ENCODE measurements at places on chromosomes 11 and 22.
A peak's percentile ranks its signal among the peaks of the same experiment; 100 is the strongest.

DNA sequence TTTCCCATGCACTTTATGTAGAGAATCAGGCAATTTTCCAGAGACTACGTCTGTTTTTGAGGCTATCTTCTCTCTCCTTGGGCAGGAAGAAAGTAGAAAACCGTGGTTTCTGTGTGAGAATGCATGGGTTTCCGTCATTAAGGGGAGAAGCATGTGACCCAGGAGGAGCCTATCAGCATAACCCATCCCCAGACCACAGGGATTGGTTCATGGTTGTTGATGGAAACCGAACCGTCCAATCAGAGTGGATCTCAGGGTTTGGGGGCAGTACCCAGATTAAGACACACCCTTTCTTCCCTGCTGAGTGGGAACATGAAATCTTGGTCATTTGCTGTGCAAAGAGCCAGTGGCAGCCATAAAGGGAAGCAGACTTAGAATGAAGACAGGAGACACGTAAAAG lies 517.8 kb downstream of the MN1 start:
- no peak for DNase-seq

GRCh38 chr11:15837901-15838489 lies 518.4 kb downstream of the SOX6 start:
- DNase-seq: no peak

GRCh38 chr11:19646308-19646707 lies 66.3 kb upstream of the NAV2 start:
- DNase-seq: no peak

DNA sequence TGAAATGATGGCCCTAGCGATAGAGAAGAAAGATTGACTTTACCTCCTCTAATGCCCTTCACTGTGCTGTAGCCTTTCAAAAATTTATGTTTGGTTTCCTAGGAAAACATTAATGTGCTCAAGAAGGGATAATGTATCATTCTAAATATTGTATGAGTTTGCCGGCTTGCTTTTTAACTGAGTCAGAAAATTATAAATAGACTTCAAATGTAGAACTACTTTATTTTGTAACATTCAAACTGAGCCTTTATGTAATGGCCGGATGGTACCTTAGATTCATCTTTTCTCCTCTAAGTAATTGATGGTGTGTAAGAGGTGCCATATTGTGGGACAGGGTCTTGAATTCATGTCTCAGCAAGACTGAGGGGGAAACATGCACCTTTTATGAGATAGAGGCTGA lies 57.7 kb downstream of the BID start:
- DNase-seq: no peak

DNA sequence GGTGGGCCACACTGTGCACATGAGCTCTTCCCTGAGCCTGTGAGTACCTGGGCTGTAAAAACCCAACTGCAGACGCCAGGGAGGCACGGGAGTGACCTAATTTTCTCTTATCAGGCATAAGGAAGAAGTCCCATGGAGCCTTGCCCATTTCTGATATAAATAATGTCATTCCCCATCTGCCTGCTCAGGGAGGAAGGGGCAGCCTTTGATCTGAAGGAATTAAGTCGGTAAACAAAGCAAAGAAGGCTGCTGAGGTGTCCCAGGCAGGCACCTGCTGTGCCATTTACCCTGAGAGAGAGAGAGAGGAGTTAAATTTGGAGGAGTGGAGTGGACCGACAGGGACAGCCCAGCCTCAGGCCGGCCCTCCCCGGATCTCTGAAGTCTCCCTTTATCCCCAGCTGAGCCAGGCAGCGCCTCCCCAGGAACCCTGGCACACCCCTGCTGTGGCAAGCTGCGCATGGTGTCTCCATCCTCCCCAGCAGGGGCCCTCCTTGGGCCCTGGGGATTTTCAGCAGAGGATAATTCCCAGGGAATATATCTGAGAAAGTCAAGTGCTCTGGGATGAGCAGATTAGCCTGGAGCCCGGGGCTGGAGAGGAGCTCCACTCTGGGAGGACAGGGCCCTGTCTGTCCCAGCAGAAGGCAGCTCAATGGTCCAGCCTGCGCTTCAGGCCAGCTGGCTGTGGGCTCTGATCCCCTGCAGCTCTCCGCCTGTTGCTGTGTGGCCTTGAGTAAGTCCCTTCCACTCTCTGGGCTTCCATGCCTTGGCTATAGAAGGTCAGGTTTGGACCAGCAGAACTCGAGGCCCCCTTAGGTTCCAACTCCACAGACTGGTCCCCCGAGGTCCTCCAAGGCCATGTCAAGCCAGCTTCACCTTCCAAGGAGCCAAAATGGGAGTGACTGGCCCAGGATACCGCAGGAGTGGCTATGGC lies 17.5 kb upstream of the CABP7 start:
- DNase-seq: no peak

GRCh38 chr11:9203691-9204311 lies 61.3 kb downstream of the DENND5A start:
- DNase-seq: peak; percentile 6

DNA sequence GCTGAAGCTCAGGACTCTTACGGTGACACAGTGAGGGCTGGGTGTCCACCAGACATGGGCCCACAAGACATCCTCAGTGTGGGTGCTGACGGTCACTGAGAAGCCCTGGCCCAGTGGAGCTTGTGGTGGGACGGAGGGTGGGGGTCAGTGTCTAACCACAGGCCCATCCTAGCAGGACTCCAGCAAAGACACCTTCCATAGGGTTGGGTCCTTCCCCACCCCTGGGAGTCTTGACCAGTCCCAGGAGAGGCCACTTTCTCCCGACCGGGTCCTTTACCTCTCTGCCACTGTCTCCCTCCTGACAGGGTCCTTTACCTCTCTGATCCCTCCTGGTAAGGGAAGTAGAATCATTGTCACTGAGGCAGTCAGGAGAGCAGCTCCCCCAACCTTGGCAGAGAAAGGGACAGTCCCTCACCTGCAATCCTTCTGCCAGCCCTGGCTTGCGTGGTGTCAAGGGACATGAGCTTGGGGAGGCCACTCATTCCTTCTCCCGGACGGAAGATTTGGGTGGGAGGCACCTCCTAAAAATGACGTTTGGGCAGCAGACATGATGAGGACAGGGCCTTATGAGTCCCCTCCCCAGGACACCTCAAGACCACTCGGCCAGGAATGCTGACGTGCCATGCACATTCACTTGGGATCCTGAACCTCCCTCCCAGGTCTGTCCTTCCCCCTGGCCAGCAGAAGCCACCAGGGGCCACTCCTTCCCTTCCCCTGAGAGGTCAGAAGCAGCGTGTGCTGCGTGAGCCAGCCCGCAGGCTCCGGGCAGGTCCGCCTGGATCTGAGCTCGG lies 91.5 kb upstream of the FGF3 start:
- no peak for DNase-seq

DNA sequence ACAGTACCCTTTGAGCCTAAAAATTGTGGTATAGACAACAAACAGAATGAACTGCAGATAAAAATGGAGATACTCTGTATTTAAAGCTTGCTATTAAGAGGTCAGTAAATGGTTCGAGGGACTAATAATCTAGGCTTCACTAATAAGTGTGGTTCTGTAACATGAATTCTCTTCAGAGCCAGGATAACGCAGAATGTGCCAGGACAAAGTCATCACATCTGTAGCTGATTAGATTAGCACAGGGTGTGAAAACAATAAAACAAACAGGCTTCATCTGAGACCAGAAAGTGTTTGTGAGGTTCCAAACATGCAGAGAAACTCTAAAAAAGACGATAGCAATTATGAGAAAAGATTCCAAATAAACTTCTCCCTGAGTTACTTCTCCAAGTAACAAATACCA lies 89.1 kb upstream of the LUZP2 start:
- DNase-seq: no peak

DNA sequence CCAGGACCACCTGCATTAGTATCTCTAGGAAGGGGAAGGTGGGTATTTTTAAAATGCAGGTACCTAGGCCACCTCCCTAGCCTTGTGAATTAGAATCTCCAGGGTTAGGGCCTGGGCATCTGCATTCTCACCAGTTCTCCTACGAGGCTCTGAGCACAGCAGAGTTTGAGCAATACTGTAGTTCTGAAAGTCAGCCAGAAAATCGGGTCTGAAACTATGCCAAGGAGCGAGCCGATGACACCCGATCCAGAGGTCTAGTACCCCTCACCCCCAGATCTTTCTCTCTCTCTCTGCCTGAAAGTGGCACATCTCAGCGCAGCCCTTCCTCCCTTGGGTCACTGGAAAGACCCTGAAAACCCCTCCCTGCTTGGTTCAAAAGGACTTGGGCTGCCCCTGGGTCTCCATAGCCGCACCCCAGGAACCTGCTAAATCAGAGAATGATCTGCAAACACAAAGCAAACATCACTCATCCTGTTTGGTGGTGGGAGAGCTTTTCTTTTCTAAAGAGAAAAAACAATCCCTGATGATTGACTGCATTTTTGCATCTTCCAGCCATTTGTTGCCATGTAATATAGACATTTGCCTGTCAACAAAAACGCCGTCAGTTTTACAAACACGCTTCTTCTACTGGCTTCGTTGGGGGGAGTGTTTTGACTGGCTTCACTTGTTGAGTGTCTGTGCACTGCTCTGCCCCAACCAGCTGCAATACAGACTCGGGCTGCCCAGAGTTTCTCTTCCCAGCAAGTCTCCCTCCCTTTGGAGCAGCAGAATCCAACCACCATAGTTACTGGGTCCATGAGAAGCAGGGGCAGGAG lies 229.9 kb downstream of the MN1 start:
- DNase-seq: no peak

DNA sequence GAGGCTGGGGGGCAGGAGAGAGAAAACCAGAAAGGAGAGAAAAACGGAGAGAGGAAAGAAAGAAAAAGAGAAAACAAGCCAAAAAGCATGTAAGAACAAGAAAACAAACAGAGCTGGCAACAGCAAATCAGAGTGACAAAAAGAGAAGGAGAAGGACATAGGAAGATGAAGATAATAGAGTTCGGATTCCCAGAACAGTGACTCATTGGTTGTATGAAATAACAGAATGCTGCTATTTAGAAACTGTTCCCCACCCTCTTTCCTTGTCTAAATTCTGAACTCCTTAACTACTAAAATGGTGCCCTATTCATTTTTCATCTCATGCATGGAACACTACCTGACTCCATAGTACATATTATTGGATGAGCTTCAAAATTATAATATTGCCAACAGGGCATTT lies 317.4 kb downstream of the C11orf87 start:
- DNase-seq: no peak

GRCh38 chr11:118148856-118149255 lies 3.8 kb downstream of the SCN4B start:
- DNase-seq: no peak

GRCh38 chr11:62544581-62545436 lies 1.8 kb downstream of the AHNAK start:
- peak; percentile 50 for DNase-seq

All from CD4-positive, alpha-beta T cell treated with Interleukin-2 at 100 ng/mL for 4 hours (primary cell).